ENCODE measurements at places on chromosomes 2 and 18.

DNA sequence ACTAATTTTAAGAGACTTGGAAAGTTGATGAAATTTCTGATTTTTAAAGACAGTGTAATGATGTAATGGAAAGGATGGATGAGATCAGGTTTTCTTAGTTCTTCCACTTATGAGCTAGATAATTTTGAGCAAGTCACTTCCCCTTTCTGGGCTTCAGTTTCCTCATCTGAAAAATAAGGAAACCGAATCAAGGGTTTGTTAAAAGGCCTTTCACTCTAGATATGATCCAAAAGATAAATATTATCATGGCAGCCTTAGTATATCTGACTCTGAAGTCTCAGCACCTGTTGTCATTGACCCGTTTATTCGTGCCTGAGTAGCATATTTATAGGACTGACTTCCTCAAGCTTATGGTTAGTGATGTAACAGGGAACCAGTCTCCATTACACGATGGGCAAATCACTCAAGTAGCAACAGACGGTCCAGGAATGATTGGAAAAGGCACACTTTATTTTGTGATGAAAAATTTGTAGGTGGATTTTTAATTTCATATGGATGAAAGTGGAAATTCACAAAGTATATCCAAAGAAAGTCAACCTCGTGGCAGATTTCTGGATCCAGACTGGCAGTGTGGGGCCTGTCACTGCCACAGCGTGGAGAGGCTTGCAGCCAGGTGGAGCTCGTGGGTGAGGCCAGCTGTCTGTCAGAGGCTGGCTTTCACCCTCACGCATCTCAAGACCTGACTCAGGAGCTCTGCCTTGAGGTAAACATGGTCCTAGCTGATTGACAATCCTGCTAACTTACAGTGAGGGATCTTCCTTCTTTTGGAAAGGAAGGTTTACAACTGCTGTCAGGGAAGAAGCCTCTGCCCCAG lies 137.9 kb upstream of the CXCR4 start:
- DNase-seq: no peak

- DNase-seq: no peak
These were observed 687.3 kb downstream of the NRXN1 start for GRCh38 chr2:50344509-50345106.

GRCh38 chr18:55142410-55142809 lies 183.1 kb upstream of the CCDC68 start:
- no peak for DNase-seq

- DNase-seq: no peak
These were observed 576.8 kb downstream of the SATB2 start for GRCh38 chr2:198880986-198881385.

- DNase-seq: no peak
These were observed 5.5 kb downstream of the SYT4 start for GRCh38 chr18:43271593-43272432.

DNA sequence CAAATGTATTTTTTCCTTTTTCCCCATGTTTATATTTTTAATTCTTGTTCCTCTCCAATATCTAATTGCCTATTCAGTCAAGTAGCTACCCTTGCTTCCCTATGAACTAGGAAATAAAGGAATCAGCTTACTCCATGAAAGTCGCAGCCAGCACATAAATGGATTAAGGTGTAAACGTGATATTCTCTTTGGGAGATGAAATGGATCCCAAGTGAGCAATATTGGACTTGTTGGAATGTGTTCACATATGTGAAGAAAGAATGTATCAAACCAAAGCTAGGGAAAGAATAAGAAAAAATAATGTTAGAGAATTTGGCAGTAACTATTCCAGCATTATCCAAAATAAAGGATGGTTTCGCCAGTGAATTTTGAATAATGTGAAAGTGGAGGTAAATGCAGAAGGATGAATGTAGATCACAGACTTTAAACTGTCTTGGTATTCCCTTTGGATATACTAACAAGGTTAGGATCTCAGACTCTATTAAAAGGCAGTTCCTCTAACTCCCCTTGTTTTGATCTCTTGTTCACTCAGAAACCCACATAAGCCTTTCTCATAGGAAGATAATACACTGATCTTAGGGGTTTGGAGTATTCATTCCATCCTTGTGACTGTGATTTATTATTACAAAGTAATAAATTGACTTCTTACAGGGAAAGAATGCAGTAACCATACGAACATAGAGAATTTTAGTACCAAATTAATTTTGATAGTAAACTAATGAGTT lies 208.1 kb downstream of the BABAM2 start:
- DNase-seq: no peak

- DNase-seq: no peak
These were observed 33.1 kb downstream of the MRPL35 start for GRCh38 chr2:86232373-86232784.

DNA sequence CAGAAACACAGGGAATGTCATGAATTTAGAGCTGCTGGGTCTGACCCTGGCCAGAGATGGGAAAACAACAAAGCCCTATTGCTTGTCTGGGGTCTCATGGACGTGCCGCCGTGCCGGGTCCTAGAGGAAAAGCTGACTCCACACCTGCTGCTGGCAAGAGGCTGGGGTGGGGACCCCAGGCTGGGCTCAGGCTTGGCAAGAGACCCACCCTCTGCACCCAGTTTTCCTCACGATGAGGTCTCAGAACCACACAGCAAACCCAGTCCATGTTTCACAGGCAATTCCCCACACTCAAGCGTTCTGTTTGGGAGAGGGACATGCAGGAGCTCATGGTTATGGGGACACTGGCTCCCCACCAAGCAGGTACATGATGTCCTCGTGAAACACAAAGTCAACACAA lies 367.3 kb upstream of the SALL3 start:
- DNase-seq: no peak

DNA sequence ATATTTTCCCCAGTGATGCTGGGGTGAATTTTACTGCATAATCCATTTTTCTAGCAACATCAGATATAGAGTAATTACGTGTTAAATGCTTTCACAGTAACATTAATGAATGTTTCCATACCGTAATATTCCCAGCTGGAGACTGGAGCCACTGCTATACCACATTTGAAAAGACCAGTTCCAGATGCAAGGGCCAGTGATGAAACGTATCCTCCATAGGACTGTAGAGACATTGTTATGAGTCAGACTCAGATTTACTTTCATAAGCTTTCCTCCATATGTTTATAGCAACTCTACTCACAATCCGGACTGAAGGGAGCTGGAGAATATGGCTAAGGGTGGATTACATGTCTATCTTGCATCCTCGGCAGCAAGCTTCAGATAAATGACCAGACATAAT lies 22.7 kb upstream of the GCG start:
- no peak for DNase-seq

DNA sequence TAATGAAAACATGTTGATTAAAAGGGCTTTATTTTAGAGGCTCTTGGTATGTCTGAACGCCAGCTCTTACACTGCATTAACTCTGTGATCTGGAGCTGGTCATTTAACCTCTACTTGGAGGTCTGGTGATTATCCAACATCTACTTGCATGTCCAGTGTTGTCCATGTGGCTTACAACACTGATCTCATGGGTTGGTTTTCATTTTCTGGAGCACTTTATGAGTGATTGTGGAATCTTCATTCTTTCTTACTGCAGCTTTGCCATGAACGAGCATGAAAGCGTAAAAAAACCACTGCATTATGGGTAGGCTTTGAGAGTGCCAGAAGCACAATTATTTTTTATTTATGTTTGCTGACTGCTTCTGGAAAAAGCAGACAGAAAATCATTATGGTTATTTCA lies 4.8 kb downstream of the CCDC195 start:
- DNase-seq: no peak

- no peak for DNase-seq
These were observed 125.8 kb downstream of the GALNT14 start for GRCh38 chr2:31012406-31012805.

DNA sequence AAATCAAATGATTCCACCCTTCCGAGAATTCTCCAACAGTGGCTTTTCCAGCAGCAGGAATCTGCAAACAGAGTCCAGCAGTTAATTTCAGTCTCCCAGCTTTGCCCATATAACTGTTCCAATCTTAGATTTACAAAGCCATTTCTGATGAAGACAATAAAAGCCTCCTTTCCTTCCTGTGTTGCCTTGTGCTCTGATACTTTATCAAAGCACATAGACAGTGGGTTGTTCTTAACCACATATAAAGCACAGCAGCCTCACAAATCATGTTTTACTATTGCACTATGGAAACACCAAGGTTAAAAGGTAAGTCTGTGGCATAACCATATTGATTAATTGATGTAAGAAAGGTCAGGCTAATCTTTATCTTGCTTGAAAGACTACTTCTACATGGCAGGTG lies 89.8 kb upstream of the MMADHC start:
- DNase-seq: no peak

GRCh38 chr2:158346032-158346431 lies 110.5 kb downstream of the CCDC148 start:
- DNase-seq: no peak

GRCh38 chr2:217293607-217294006 lies 433.7 kb upstream of the TNP1 start:
- no peak for DNase-seq

GRCh38 chr2:102016399-102016955 lies 24.7 kb downstream of the IL1R2 start:
- DNase-seq: no peak

GRCh38 chr18:44779753-44780292 lies 99.1 kb downstream of the SETBP1 start:
- no peak for DNase-seq

- DNase-seq: no peak
These were observed 108.3 kb downstream of the CELF4 start for GRCh38 chr18:37457341-37457740.

DNA sequence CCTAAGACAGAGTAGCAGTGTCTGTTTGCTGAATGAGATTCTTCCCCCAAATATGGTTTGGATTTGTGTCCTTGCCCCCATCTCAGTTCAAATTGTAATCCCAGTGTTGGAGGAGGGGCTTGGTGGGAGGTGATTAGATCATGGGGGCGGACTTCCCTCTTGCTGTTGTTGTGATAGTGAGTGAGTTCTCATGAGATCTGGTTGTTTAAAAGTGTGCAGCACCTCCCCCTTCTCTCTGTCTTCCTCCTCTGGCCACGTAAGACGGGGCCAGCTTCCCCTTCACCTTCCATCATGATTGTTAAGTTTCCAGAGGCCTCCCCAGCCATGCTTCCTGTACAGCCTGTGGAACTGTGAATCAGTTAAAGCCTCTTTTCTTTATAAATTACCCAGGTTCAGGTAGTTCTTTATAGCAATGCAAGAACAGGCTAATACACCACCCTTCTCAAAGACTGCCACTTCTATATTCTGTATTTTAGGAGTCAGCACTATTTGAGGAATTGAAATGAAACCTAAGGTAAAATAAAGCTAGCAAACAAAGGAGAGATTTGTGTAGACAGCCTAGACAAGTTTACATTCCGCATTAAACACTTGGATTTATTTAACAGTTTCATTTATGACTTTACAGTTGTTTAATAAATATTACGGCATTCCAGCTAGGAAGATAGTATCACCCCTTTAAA lies 21.6 kb downstream of the FBXO36 start:
- no peak for DNase-seq

DNA sequence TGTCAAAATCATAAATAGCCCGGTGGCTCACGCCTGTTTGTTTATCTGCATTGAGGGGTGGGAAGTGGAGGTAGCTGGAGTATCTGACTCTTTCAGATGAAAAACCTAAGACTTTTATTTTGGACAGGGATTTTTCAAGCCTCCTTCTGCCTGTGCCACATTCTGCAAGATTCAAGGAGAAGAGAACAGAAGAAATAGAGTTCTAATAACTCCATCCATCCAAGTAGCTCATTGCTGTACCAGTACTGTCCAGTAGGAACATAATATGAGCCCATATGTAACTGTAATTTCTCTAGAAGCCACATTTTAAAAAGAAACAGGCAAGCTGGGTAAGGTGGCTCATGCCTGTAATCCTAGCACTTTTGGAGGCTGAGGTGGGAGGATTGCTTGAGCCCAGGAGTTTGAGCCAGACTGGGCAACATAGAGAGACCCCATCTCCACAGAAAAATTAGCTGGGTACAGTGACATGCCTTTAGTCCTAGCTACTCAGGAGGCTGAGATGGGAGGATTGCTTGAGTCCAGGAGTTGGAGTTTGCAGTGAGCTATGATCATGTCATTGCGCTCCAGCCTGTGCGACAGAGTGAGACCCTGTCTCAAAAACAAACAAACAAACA lies 35.4 kb upstream of the NT5DC4 start:
- DNase-seq: no peak

GRCh38 chr2:204367466-204367865 lies 177.8 kb upstream of the PARD3B start:
- DNase-seq: no peak

GRCh38 chr2:134397146-134397896 lies 143.4 kb downstream of the MGAT5 start:
- no peak for DNase-seq

GRCh38 chr2:241863536-241863954 lies 4.9 kb upstream of the PDCD1 start:
- DNase-seq: no peak

DNA sequence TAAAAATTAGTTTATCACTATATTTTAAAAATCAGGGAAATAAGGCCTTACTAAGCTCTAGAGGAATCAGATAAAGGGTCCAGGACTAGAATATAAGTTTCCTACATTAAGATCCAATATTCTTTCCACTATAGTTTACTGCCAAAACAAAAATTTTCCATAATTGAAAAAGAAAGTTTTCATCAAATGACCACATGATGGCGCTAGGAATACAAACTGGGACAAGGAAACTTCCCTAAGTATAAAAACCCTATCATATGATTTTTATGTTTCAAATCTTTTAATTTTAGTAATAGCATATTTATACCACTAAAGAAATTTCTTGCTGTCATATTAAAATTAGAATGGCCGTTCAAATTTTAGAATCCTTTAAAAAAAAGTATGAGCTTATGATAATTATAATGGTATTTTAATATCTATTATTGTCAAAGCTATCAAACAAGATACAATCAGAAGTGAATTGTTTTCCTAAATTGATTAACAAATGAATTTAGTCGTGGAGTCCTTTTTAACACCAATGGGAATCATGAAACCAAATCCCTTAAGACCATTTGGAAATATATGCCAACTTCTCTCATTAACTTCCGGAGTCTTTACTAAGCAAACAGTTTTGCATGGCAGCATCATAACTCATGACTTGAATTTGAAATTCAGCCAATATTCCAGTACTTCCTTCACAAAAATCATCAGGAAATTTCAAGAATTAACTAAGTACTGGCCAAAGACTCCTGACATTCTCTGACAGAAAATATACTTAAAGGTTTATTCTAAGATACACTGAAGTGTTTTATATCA lies 70.3 kb downstream of the SCN1A start:
- DNase-seq: no peak

GRCh38 chr2:99806758-99807157 lies 316.9 kb upstream of the REV1 start:
- DNase-seq: no peak

- DNase-seq: no peak
These were observed 68.1 kb upstream of the DAPL1 start for GRCh38 chr2:158726911-158727592.

DNA sequence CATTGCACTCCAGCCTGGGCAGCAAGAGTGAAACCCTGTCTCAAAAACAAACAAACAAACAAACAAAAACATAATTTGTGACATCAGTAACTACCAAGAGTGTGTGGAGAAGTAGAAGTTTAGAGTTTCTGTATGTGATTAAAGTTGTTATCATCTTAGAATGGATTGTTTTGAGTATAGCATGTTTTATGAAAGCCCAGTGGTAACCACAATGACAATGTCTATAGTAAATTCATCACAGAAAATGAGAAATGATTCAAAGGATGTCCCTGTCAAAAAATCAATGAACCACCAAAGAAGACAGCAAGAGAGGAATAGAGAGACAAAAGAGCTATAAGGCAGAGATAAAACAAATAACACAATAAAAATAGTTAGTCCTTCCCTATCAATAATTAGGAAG lies 1299.2 kb downstream of the CNTNAP5 start:
- DNase-seq: no peak

GRCh38 chr2:224645722-224646121 lies 60.6 kb upstream of the CUL3 start:
- DNase-seq: no peak
